LHCN-M2 (cell line): ENCODE measurements at places on chromosomes 4 and X. TPM values are rescaled to one million over a fixed set of nuclear protein-coding genes. Genes with fewer than 3 reads are reported as not detected.

GRCh38 chrX:48083212-48083611 is 11.8 kb upstream of the ZNF630 start:
- DNase-seq = peak; percentile 41

DNA sequence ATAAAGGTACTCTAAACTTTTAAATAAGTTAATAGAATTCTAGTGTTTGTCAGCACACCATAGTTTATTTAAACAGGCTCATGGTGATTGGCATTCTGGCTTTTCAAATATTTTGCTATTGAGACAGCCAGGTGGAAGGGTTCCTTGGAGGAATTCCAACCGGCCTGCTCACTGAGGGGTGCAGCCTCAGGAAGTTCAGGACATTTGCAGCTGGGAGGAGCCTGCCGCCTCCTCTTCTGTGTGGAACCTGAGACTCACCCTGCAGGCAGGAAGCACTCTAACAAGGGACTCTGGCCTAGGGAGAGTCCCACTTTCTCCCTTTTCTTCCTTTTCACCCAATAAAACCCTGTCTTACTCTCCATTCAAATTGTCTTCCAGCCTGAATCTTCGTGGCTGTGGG is 1328.0 kb downstream of the FSTL5 start:
- peak; percentile 5 for DNase-seq

GRCh38 chrX:66760651-66761050 is 121.8 kb upstream of the EDA2R start:
- DNase-seq = peak; percentile 2

GRCh38 chr4:157818946-157819692 is 353.7 kb downstream of the GASK1B start:
- DNase-seq = no peak

- no peak for DNase-seq
Measured at GRCh38 chr4:100287534-100287933, 97.3 kb upstream of the DDIT4L start.

The SMIM10 gene
- total RNA-seq = 6.4 and 7.4 TPM in 2 replicates

The TCP11X2 gene
- total RNA-seq = not detected in 2 replicates
